Iris pigment epithelial cell (primary cell): ENCODE measurements at places on chromosomes 5 and 9.

GRCh38 chr5:41637424-41637823 lies 127.0 kb upstream of the PLCXD3 start:
- no peak for DNase-seq

GRCh38 chr5:100706776-100707175 lies 171.6 kb downstream of the FAM174A start:
- DNase-seq: peak; percentile 71

GRCh38 chr9:35385042-35385441 lies 104.9 kb upstream of the RUSC2 start:
- peak; percentile 60 for DNase-seq

DNA sequence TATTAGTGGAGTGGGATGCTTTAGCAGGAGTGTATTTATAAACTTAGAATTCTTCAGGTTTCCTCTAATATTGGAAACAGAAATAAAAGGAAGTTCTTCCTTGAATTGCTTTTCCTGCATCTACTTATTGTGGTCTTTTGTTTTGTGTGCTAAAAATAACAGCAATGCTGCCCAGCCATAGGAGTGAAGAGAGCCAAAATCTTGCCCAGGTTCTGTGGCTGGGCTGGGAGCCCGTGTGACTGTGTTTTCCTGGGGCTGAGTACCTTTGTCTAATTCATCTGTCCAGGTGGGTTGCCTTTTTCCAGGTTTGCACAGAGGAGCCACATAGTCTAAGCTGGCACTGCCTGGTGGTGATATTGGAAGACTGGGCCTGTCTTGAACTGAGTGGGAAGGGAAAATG lies 179.7 kb upstream of the ADAMTSL1 start:
- no peak for DNase-seq

DNA sequence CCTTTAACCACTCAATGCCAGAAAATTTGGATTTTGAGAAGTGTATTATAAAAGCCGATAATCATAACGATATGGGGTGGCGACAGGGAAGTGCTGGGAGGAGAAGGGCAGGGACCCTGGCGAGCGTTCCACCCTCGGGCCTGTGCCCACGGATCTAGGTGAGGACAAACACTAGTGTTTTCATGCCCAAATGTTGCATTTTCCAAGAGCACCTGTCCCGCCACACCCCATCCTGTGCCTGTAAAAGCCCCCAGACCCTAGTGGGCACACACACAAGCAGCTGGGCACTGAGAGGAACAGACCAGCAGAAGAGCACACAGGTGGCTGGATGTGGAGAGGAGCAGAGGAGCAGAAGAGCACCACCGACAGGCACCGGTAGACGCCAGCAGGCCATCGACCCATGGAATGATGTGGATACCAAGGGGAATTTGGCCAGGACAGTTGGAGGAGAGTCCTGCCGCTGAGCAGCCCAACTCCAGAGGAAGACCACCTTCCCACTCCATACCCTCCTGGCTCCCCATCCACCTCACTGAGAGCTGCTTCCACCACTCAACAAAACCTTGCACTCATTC lies 315.0 kb downstream of the EDIL3 start:
- no peak for DNase-seq

GRCh38 chr5:156387391-156387790 lies 60.4 kb downstream of the SGCD start:
- DNase-seq: no peak

DNA sequence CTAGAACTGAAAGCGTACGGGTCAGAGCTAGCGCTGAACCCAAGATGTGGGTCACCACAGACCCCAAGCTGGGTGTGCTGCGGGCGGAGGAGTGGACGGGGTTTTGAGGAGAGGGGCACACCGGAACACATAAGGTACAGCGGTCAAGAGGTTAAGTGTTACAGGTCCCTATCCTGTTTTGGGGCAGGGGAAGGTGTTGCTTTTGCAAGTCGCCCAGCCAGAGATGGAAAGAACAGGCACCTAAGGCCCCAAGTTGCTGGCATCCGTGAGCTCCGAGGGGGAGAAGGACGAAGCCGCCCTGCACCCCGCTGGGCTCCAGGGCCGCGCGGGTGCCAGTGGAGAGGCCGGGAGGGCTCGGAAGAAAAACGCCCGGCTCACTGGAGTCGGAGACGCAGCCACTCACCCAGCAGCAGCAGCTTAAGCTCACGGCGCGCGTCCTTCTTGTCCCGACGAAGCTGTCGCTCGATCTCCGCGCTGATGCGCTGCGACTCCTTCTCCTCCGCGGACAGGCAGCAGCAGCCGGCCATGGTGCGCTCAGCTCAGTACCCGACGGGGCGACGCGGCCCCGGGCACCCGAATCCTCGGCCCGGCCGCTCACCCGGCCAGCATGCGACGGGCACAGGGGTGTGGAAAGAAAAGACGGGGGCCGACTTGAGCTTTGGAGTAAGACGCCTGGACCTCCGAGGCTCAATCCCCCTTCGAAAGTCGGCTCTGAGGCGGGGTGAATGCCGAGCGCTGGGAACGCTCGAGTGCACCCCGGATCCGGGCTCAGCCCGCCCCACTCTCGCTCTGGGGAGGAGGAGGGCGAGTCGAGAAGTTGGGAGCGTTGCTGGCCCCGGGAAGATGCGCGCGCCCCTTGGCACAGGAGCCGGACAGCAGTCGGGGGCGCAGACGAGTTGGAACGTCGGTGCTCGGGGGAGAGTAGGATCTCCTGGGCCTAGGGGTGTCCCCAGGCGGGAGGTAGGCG lies 572 bp downstream of the GNA14 start:
- peak; percentile 28 for DNase-seq

DNA sequence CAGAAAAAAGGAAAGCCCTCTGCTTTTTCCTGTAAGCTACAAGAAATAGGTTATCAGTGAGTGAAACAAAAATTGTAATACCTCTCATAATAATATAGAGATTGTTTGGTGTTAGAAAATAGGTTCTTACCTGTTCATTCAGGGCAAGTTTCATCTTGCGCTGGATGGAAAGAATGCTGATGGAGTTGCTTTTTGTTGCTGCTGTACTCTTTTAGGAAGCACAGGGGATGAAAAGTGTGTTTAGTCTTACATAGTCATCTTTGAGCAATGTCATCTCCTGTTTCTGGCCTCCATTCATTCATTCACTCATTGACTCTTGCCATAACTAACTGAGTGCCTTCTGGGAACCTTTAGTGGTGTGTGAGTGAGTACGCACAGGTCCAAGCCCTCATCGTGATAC lies 6.4 kb downstream of the ENTREP1 start:
- no peak for DNase-seq

GRCh38 chr9:72041369-72041768 lies 19.0 kb downstream of the C9orf57 start:
- no peak for DNase-seq

GRCh38 chr9:136267261-136268111 lies 21.9 kb upstream of the QSOX2 start:
- peak; percentile 79 for DNase-seq

DNA sequence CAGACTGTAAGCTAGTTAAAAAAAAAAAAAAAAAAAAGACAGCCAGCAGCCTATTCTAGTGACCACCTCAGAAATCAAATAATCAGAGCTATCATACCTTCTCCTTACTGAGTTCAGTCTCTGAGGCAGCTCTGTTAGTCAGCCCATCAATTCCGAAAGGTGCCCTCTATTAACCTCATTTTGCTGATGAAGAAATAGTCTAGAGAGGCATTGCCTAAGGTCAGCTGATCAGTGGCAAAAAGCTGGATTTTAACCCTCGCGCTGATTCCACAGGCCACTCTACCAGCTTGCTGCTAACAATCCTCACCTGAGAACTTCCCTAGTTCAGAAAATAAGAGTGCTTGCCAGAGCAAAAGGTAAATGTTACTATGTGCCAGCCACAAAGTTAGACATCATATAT lies 172.0 kb downstream of the DENND1A start:
- DNase-seq: no peak

GRCh38 chr5:100853582-100853981 lies 49.5 kb downstream of the ST8SIA4 start:
- no peak for DNase-seq

- peak; percentile 69 for DNase-seq
Measured at GRCh38 chr9:101514071-101514470, 19.6 kb upstream of the RNF20 start.

DNA sequence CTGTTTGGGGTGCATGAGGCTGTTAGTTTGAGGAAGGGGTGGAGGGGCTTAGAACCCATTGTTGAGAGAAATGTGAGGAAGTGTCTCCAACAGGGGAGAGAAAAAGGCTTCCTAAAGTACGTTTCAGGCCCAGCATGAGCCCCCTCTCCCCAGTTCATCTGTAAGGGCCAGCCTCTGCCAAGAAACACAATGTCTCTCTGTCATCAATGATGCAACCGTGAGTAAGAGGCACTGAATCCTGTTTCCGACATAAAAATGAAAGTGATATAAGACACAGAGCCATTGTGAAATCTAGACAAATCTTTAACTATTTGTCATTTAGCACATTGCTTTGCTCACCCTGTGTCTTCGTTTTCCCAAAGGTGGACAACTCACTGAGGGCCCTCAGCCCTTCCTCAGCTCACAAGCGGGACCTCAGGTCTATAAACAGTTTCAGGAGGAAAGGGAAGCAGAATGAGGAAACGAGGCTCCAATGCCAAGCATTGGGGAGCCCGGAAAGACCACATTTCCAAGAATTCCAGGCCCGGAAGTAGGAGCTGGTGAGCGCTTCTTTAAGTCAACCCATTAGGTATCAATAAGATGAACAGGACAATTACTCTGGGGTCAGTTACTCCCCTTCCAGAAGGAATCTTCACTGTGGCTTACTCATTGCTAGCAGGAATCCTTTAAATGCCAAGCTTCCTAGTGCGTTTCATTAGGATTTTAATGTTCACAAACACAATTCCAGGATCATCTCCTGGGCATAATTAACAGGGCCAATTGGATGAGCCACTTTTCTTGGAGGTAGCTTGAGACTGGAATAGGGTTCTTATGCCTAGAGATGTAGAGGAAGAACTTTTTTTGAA lies 59.0 kb upstream of the KLF4 start:
- peak; percentile 92 for DNase-seq

- no peak for DNase-seq
Measured at GRCh38 chr9:2253636-2254580, 238.8 kb downstream of the SMARCA2 start.

- DNase-seq: no peak
Measured at GRCh38 chr9:107373809-107374208, 90.7 kb downstream of the RAD23B start.

DNA sequence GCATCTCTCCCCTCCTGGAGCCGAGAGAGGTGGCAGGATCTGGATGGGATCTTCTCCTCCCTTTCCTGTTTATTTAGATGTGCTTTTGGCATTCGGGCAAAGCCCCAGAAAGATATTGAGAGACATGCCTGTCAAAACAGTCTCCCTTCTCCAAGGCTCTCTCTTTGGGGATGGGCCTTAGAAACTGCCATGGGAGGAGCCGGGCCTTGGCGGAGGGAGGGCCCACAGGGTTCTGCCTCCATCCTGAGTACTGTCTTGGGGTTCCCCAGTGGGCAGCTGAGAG lies 41.9 kb downstream of the DAB2IP start:
- no peak for DNase-seq

GRCh38 chr5:150389531-150390266 lies 23.0 kb downstream of the CD74 start:
- no peak for DNase-seq
